SHP77 (cell line): ENCODE measurements at places on chromosomes 2 and 18.
A peak's percentile ranks its signal among the peaks of the same experiment; 100 is the strongest.

DNA sequence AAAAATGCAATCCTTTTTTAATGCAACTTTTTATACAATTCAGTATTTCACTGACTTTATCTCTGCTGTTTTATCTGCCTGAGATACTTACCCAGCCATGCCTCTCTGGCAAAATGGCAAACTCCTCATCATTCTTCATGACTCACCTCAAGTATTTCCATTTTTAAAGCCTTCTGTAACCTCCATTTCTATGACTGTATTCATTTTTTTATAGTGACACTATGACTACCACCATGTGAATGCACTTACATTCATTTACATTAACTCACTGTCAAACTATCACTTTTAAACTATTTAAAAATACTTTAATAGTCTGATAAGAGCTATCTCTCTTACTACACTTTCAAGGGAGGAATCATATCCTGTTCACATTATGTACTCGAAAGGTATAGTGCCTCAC, 99.4 kb upstream of the SCN7A start:
- no peak for DNase-seq

DNA sequence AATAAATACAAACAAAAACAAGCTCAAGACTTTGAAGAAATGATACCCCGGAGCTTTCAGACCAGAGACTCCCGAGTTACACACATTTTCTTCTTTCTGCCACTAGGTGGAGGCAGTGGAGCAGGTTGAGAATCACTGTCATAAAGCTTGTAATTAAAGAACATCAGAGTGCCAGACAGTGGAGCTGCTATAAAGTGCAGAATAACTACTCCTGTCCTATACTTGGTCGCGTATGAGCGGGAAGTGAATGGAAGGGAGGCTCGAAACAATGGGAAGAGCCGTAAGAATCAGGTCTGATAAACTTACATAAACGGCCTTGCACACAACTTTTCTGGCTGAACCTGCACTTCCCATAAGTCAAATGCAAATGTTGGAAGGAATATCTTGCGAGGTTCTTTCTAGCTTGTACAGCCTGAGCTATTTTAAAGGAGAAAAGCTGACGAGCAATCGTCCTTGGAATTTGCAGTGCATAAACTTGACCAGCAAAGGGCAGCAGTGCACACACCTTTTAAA, 189.0 kb downstream of the RPIA start:
- peak; percentile 27 for DNase-seq

GRCh38 chr2:59888706-59889105, 664.7 kb downstream of the BCL11A start:
- no peak for DNase-seq

DNA sequence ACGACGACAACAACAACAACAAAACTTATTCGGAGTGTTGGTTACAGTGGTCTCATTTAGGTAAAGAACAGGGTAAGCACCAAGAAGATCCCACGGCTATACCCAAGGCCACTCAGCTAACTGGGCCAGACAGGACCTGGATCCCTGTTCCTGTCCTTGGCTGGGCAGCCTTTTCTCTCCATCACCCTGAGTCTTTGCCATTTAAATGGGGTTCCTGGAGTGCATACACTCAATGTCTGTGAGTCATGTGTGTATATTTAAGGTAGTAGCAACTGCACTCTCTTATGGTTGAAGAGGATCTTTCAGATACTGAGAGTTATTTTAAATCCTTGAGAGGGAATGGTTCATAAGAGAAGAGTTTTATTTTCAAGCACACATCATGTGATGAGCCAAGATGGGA, 35.3 kb downstream of the ADCYAP1 start:
- DNase-seq = no peak

- DNase-seq = no peak
Observed at GRCh38 chr2:171819453-171819852, 74.6 kb downstream of the SLC25A12 start.

- DNase-seq = peak; percentile 26
Observed at GRCh38 chr18:6219116-6219717, 195.5 kb downstream of the L3MBTL4 start.

DNA sequence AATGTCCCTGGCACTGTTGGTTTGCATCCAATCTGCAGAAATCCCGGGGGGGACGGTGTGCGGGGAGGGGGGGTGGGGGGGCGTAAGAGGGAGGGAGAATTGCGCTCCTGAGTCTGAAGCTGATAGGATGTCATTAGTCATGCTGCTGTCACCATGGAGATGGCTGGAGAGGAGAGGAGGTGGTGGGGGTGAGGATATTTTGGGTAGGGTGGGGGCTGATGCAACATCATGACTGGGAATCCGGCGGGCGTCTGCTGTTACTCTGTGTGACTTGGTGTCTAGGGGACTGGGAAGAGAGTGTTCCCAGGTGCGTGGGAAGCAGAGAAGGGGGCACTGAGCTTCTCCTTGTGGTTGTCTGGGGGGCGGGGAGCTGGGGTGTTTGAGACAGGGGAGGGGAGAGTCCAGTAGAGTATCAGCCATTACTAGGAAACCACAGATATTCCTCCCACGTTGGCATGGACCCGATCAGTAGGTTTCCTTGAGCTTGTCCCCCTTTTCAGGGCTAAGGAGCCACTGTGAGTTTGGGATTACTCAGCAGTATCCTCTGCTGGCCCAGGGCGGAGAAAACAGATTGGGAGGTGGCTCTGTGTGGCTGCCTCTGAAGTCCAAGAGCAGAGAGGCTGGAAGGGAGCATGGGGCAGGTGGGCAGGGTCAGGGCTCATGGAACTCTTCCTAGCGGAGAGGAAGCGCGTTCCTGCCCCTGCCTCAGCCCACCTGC, 18.9 kb downstream of the TET3 start:
- DNase-seq = peak; percentile 20

- DNase-seq = no peak
Observed at GRCh38 chr2:119071476-119071875, 87.1 kb downstream of the C1QL2 start.

- DNase-seq = no peak
Observed at GRCh38 chr18:44119607-44120006, 561.1 kb upstream of the SETBP1 start.

GRCh38 chr2:168948621-168949212, 47.6 kb downstream of the G6PC2 start:
- DNase-seq = no peak

- DNase-seq = no peak
Observed at GRCh38 chr2:219621935-219622334, 5.5 kb upstream of the SLC4A3 start.

- no peak for DNase-seq
Observed at GRCh38 chr2:145835665-145836064, 1315.7 kb upstream of the ZEB2 start.

DNA sequence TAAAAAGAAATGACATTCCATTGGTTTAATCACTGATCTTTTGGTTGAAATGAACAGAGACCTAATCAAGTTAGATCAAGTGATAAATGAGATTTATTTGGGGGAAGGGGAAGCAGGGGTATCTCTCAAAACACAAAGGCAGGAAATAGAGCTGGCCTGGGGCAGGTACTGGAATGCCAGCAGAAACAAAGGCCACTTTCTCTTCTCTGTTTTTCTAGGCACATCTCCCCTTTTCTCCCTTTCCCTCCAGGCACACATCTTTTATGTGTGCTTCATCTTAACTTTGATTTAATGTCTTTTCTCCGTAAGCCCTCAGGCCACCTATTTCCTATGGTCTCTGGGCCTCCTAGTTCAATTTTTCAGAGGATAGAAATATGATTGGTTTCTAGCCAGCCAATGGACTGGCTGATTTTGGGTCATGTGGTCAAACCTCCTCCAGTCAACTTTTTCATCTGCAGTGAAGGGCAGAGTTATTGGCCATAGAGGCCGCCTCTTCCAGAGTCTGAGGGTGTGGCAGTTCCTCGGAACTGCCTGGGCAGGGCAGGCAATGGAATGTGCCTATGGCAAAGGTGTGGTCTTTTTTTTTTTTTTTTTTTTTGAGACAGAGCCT, 58.9 kb upstream of the FAM136A start:
- no peak for DNase-seq

- no peak for DNase-seq
Observed at GRCh38 chr2:116057538-116057937, 1615.1 kb downstream of the DPP10 start.

GRCh38 chr2:178860551-178860950, 53.3 kb upstream of the TTN start:
- DNase-seq = no peak

DNA sequence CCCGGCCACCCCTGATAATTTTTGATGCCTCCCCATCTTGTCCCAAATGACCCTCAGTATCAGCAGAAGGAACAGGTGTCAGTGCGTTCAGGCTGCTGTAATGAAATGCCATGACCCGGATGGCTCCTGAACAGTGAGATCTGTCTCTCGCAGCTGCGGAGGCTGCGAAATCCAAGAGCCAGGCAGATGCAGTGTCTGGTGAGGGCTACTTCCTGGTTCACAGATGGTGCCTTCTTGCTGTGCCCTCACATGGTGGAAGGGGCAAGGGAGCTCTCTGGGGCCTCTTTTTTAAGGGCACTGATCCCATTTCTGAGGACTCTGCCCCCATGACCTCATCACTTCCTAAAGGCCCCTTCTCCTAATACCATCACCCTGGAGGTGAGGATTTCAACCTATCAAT, 152.2 kb downstream of the TWIST2 start:
- no peak for DNase-seq

DNA sequence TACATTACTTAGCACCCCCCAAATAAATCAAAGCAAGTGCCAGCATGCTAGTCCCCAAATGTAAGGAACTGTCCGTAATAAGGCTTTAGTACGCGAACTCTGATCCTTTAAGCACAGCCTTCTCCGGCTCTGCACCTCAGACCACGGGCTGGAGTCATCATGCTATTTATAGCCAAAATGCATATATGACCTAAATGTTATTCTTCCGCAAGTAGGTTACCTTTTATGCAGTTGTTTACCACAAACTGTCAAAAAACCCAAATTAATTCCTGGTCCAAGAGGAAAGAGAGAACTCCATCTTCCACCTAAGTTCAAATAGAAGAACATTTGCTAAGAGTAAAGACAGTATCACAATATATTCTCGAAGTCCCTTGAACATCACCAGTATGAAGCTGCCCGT, 42.7 kb downstream of the ZNF516 start:
- peak; percentile 63 for DNase-seq

GRCh38 chr2:236305964-236306605, 41.9 kb upstream of the ASB18 start:
- no peak for DNase-seq

- no peak for DNase-seq
Observed at GRCh38 chr18:7626922-7627440, 59.9 kb downstream of the PTPRM start.

- peak; percentile 41 for DNase-seq
Observed at GRCh38 chr2:191190435-191190834, 39.6 kb upstream of the STAT4 start.

GRCh38 chr2:21552981-21553380, 429.2 kb downstream of the TDRD15 start:
- no peak for DNase-seq

- peak; percentile 62 for DNase-seq
Observed at GRCh38 chr2:224901121-224901676, 141.1 kb downstream of the DOCK10 start.

- DNase-seq = no peak
Observed at GRCh38 chr18:14963246-14963645, 215.3 kb downstream of the ANKRD30B start.

DNA sequence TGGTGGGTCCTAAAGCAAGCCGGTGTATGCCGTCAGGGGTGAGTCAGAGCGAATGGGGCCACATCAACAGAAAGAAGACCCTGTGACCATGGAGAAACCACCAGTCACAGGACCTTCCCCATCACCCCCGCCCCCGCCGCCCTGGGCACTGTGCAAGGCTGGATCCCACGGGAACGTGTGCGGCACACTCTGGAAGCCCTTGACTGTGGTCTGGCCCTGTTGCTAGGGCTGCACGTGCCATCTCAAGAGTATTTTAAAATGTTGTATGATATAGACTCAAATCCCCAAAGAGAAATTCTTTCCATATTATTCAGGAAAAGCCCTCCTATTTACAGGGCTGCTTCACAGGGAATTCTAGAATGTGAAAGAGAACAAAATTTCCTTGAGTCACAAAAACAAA, 174.8 kb downstream of the BCL2 start:
- no peak for DNase-seq

DNA sequence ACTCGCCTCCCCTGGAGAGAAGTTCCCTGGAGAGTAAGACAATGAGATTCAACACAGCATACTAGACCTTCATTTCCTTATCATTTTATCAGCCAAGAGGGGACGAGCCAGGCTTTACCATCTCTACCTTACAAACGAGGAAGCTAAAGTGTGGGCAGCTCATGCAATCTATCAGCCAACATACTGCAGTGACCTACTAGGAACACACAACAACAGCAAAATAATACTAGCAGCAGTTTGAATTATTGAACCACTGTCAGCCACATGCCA, 60.0 kb upstream of the TEX51 start:
- DNase-seq = no peak

DNA sequence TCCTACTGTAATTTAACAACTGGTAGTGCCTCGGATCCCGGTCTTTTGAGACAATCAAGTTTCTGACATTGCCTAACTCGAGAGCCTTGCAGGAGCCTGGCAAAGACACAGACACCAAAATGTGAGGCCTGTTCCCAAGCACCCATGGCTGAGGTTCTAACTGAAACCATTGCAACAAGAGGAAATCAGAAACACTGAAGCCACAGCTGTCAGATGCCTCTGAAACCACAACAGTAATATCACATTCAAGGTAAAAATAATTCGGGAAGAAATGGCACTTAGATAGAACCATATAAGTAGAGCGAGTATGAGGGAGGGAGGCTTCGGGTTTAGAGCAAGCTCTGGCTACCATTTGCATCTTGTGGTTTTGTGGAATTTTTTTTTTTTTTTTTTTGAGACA, 285.9 kb downstream of the FBXO15 start:
- DNase-seq = no peak

GRCh38 chr18:3664563-3665178, 214.7 kb downstream of the TGIF1 start:
- DNase-seq = peak; percentile 31

DNA sequence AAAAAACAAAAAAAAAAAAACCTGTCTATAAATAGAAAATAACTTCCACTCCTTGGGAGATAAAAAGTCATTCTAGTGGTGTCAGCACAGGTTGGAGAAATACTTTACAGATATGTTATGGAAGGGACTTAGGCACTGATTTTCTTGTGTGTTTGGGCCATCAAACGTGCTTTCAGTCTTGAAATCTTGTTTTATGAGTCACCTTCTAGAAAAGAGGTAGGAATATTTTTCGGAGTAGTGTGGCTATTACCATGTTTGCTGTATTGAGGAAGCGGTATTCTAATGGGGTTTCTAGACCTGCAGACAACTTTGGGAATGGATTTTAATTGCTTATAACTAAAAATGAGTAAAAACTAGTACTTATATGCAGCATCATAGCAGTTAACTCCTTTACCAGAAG, 12.0 kb downstream of the HNMT start:
- no peak for DNase-seq

DNA sequence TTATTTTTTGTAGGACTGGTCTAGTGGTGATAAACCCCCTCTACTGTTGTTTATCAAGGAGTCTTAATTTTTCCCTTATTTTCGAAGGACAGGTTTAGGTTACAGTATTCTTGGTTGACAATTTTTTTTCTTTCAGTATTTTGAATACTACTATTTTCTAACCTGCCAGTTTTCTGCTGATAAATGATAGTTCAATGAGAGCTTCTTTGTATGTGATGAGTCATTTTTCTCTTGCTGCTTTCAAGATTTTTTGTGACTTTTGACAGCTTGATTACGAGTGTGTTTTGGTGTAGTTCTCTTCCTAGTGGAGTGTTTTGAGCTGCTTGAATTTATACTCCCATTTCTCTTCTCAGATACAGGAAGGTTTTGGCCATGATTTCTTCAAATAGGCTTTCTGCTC, 77.5 kb downstream of the ACSL3 start:
- no peak for DNase-seq
